Dermis microvascular lymphatic vessel endothelial cell (primary cell): ENCODE measurements at places on chromosomes 12 and 14. TPM values are rescaled to one million over a fixed set of nuclear protein-coding genes. Genes with fewer than 3 reads are reported as not detected.

DNA sequence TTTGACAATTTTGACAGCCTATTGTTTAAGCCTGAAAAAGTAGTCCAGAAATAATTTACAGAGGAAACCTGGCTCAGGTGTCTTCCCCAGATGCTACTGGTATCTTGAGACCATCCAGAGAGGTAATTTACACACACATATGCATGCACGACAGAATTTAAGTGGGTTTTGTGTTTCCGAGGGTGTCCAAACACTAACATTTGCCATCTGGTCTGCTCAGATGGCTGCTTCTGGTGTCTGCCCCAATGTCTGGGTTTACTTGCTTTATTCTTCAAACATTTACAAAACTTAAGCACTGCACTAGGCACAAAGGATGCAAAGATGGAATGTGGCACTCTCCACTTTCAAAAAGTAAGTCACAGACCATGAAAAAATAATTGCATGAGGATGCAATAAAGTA, 226.6 kb upstream of the EGLN3 start:
- no peak for DNase-seq

GRCh38 chr14:52551205-52551604, 1.1 kb downstream of the TXNDC16 start:
- DNase-seq, result no peak

GRCh38 chr14:54120260-54120659, 163.6 kb upstream of the BMP4 start:
- DNase-seq, result no peak

GRCh38 chr14:79670811-79671210, 540.5 kb downstream of the DIO2 start:
- no peak for DNase-seq

DNA sequence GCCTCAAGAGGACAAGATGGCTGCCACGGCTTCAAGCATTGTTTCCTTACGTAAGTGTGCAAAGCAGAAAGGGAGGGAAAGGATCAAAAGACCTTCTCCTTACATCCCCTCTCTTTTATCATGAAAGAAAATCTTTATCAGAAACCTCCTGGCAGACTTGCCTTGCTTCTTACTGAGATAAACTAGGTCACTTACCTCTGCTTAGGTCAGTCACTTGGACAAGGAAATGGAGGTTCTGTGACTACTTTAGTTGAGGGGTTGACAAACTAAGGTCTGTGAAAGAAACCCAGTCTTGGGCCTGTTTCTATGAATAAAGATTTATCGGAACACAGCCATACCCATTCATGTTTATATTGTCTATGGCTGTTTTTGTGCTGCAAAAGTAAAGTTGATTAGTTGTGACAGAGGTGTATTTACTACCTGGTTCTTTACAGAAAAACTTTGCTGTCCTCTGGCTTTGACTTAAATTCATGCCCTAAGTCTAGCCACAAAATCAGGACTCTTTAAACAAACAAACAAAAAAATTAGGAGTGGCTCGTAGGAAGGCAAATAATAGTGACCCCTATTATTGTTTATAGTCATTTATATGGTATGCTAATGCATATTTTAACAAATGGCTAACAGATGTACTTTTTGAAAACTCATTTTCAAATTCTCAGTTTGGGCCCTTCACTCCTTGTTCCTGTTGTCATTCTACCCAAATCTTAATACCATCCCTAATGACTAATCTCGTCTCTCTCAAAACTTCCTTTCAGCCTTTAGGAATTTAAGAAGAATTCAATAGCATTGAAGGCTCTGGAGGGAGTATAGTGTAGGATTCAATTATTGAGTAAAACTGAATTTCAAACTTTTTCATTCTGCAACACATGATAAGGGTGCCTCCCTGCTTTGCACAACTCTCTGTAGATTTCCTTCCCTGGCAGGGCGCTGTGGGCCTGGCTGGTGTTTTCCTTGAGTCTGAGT, 42.0 kb upstream of the ATP2B1 start:
- DNase-seq, result no peak

DNA sequence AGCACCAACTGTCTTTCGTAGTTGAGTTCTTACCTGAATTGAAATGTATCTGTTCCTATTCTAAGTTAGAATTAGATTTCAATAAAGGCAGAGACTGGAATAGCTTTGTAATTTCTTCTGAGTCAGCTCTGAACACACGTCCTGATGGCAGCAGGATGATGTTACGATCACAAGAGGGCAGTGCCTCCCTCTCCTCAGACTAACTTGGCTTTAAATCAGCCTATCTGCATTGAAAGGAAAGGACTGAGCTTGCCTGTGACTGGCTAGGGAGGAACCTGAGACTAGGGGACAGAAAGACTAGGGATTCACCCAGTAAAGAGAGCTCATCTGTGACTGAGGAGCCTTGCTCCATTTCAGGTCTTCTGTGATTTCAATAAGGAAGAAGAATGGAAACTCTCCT, 323.7 kb upstream of the OR4E1 start:
- peak; percentile 26 for DNase-seq

- no peak for DNase-seq
These were observed 53.0 kb downstream of the TBC1D30 start for GRCh38 chr12:64877363-64878004.

- peak; percentile 39 for DNase-seq
These were observed 47.4 kb downstream of the SUSD6 start for GRCh38 chr14:69658664-69659261.

- DNase-seq, result no peak
These were observed 31.1 kb upstream of the DHRS7 start for GRCh38 chr14:60196291-60196690.

TAS2R14 gene
- 0.90 and 1.0 TPM in 2 replicates for total RNA-seq

LGR5 gene
- not detected in 2 replicates for total RNA-seq

LRP1-AS gene
- not detected in 2 replicates for total RNA-seq

TULP3 gene
- 15.8 and 16.9 TPM in 2 replicates for total RNA-seq

KRT8 gene
- 8.7 and 10.4 TPM in 2 replicates for total RNA-seq

BBS10 gene
- 8.6 and 9.2 TPM in 2 replicates for total RNA-seq
